Activated naive CD4-positive, alpha-beta T cell treated with anti-CD3 and anti-CD28 coated beads for 36 hours (primary cell): ENCODE measurements at places on chromosomes 12 and 14. TPM values are rescaled to one million over a fixed set of nuclear protein-coding genes. Genes with fewer than 3 reads are reported as not detected.

DNA sequence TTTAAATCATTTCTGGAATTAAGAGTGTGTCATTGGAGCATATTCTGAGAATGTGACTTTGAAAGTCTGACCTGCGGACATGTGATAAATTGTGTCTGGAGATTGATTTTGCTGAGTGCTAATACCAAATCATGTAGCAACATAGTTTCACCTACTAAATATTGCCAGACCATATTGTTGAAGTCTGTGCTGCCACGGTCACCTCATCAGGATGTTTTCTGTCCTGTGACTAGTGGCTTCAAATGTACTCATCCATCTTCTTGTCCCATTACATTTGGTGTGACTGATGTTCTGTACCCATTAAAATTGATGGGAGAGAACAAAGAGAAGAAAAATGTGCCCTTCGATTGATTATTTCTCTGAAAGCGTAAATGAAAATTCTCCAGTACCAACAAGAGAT lies 265.3 kb downstream of the PDZRN4 start:
- DNase-seq = no peak

Gene TAS2R8
- total RNA-seq = not detected

GRCh38 chr12:23057571-23057970 lies 432.6 kb downstream of the ETNK1 start:
- DNase-seq = no peak

DNA sequence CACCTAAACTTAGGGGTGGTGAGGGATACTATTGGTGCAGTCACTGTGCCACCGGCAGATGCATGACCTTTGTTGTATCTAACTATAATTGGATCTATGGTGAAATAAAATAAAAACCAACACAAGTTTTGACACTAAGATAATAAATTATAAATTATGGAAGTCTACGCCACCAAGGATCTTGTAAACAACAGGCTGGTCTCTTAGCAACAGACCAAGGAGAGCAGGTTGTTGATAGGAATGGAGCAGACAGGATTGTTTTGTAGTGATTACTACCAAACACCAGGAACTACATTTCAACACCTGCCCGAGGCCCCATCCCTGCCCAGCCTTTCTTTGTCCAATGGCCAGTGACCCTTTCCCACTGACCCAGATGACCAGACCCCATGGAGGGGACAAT lies 1178.0 kb downstream of the VRK1 start:
- DNase-seq = no peak

- peak; percentile 9 for DNase-seq
These were observed 11.2 kb downstream of the BCL2L14 start for GRCh38 chr12:12081836-12082497.

DNA sequence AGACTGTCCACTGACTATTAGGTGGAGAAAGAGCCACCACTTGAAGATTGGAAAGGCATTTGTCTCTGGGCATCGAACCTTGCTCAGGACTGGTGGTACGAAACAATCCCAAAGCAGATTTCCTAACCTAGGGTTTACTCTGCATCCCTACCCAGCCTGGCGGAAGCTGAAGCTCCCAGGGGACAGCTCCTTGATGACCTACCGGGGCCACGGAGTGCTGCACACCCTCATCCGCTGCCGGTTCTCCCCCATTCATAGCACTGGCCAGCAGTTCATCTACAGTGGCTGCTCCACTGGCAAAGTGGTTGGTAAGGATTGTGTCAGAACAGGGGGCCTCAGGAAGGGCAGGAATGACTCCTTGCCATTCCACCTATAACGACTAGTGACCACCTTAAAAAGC lies 6.5 kb upstream of the NRL start:
- DNase-seq = no peak

DNA sequence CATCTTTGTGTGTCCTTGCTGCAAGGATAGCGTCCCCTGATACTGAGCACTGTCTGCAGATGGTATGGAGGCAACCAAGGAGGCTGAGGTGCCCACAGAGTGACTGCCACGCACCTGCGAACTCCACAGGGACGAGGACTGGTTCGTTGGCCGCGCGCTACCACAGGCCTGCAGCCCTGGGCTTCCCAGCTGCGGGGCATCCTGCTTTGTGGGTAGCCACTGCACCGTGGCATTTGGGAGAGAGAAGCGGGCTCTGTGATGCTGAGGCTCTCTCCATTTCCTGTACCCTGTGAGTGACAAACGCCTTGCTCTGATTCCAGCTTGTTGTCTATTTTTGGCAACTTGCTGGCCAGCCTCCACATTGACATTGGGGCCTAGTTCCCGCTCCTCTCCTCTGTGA lies 76.3 kb downstream of the SLC15A4 start:
- DNase-seq = no peak

GRCh38 chr14:22252686-22253085 lies 336.3 kb downstream of the DAD1 start:
- DNase-seq = no peak
